Glomerular endothelial cell (primary cell): ENCODE measurements at places on chromosomes 1 and 21. TPM values are rescaled to one million over a fixed set of nuclear protein-coding genes. Genes with fewer than 3 reads are reported as not detected.

Gene CD5L
- total RNA-seq: not detected in 2 replicates

Gene STYXL2
- not detected in 2 replicates for total RNA-seq

Gene CLIC6
- 0.15 TPM in 1 of 2 replicates, not detected in the other for total RNA-seq

Gene PBXIP1
- 108 and 115 TPM in 2 replicates for total RNA-seq

Gene SLC30A10
- total RNA-seq: not detected in 2 replicates

DNA sequence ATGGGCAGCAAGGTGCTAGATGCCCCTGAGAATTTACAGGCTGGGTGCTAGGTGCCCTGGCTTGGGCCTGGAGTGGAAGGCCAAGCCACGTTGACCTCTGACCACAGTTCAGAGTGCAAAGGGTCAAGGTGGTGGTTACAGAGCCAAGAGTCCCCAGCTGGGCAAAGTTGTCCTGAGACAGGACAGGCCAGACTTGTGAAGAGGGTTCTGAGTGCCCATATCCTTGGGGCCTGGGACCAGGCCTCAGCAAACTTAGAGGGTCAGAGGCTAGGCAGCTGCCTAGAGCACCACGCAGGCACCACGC lies 18.9 kb upstream of the SELENON start:
- DNase-seq: no peak

DNA sequence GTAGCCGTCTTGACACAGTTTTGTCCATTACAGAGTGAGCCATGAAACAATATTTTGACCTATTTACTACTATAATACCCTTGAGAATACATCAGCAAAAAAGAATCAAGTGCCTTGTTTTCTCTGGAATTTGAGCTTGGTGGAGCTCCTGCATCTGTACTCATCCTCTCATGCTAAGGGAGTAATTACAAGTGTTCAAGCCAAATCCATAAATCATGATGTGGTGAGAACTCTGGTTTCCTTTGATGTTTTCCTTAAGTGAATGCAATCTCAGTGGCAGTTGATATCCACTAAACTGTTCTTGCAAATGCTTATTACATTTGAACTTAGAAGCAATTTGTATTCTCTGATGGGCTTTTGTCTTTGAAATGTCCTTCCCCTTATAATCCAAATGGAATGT lies 824.6 kb upstream of the TMPRSS15 start:
- no peak for DNase-seq

- no peak for DNase-seq
These were observed 1.0 kb downstream of the CELA2B start for GRCh38 chr1:15476927-15477326.

GRCh38 chr1:248924696-248925532 lies 18.9 kb downstream of the PGBD2 start:
- no peak for DNase-seq

- no peak for DNase-seq
These were observed 48.6 kb upstream of the PCBP3 start for GRCh38 chr21:45594721-45595489.

GRCh38 chr1:121483961-121484424 lies 299.2 kb downstream of the SRGAP2C start:
- no peak for DNase-seq

DNA sequence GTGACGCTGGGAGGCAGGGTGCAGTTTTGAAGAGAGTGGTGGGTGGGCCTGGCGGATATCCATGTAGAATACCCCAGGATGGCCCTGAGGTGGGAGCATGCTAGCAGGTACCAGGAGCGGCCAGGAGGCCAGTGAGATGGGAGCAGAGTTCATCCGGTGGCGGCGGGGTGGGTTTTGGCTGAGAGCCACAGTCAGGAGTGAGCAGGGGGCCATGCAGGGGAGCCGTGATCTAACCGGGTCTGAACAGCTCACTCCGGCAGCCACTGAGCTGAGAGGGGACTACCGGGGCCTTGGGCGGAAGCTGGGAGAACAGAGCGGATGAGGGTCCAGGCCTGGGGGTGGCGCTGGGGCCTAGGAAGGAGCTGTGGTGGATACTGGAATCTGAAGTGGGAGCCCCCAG lies 47.6 kb upstream of the LRP8 start:
- DNase-seq: no peak
